Left renal cortex interstitium (tissue), 4 donors: ENCODE measurements at places on chromosomes 4 and X. TPM values are rescaled to one million over a fixed set of nuclear protein-coding genes. Genes with fewer than 3 reads are reported as not detected.

- DNase-seq: no peak
These were observed 738.3 kb downstream of the STPG2 start for GRCh38 chr4:97404876-97405523.

GRCh38 chr4:3530663-3531254 lies 1.5 kb downstream of the LRPAP1 start:
- no peak for DNase-seq

DNA sequence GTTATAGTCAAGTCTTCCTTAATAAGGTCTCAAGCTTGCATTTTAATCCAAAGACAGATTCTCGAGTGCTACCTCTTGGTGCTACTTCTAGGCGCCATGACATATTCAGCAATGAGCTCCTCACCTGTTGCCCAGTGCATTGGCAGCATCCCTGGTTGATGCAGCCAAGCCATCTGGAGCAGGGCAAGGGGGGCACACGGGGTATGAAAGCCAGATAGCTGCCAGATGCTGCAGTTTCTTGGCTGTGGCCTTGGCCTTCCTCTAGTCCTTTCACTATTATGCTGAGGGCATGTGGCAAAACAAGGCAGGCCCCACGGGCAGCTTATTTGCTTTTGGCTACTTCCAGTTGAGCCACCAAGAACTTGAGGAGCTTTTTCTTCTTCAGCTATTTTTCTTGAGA lies 168.6 kb upstream of the PGRMC2 start:
- DNase-seq: no peak

The RAB33B gene
- polyA plus RNA-seq: 10.1 TPM

DNA sequence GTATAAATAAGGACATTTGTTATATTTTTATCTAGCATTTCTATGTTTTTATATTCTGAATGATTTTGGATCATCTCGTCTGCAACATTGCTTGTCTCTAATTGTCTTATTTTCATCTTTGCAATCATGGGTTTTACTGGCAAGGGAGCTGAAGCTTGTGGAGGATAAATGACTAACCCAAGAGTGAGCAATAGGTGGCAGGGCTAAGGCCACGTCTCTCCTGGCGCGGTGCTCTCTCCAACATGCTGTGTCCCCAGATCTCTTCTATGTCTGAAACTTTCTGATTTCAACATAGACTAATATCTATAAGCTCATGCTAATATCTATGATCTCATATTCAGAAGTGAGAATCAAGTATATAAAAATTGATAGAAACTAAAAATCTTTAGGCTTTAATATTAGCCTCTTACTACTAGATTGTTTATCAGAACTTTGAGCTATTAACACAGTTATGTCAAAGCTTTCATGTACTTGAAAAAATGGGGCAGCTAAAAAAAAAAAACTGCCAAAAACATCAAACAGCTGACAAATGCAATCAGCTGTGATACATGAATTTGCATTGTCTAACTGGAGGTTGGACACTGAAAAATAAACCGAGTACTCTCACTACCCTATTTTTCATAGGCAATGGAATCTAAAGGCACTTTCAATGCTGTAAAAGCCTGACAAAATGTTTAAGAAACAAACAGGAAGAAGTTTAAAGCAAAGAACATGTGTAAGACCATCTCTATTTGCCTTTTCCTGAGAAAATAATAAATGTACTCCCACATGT lies 169.2 kb downstream of the TMA16 start:
- no peak for DNase-seq

The XAGE1A gene
- polyA plus RNA-seq: not detected

- no peak for DNase-seq
These were observed 102.6 kb downstream of the HS6ST2 start for GRCh38 chrX:132855780-132856341.

DNA sequence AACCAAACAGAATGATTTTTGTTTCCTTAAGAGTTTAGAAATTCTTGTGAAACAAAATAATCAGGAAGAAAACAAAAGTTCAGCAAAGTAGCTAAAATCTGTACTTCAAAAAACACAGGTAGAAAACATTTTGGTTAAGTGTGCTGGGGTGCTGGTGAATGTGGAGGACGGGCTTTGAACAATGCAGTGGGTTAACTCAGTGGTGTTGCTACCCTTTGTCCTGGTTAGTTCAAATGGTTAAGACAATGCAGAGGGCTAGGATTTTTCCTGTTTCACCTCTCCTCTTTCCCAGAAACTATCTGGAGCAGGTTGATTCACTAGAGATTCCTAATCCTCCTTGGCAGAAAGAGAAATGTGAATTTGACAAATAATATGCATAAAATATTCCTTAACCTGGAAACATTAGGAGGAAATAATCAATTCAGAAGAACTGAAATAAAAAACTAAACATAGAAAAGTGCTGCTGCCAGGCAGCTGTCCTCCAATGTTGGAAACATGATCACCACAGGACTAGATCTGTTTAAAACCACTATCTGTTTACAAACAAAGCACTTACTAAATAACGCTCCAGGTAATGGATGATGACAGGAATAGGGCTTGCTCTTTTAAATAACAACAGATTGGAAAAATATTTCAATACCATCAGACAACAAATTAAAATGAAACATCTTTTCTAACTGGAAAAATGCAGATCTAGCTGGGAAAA lies 148.9 kb downstream of the MAML3 start:
- no peak for DNase-seq

DNA sequence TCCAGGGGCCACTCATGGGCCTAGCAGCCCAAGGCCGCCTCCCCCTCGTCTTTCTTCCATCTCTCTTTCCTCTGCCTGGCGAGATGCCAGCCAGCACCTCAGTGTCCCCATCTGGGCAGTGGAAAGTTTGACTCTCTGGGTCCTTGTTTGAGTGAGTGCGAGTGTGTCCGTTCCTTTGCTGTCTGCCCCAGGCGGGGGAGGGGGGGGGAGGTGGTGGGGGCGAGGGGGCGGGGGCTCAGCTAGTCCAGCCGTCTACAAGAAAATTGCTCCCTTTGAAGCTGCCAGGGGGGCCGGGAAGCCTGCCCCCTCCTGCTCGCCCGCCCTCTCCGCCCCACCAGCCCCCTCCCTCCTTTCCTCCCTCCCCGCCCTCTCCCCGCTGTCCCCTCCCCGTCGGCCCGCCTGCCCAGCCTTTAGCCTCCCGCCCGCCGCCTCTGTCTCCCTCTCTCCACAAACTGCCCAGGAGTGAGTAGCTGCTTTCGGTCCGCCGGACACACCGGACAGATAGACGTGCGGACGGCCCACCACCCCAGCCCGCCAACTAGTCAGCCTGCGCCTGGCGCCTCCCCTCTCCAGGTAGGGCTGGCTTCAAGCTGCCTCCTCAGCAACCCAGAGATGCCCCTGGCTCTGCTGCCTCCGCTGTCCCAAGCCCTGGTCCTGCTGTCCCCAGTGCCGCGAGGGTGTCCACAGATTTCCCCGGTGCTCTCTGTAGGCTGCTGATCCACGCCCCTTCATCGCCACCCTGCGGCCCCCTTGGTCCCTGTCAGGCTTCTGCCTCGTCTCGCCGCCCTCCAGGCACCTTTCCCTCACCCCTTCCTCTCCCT lies at the start of gene BGN:
Gene BGN (plus strand): TSS at position 440 of the 821 bp plus-strand sequence. CDS start 9,652 bp downstream, outside the sequence.
- DNase-seq: no peak

GRCh38 chr4:185837415-185838103 lies 25.6 kb upstream of the SORBS2 start:
- DNase-seq: no peak

The TMPRSS11F gene
- polyA plus RNA-seq: not detected

- no peak for DNase-seq
These were observed 9.2 kb upstream of the BMP3 start for GRCh38 chr4:81021142-81021944.

DNA sequence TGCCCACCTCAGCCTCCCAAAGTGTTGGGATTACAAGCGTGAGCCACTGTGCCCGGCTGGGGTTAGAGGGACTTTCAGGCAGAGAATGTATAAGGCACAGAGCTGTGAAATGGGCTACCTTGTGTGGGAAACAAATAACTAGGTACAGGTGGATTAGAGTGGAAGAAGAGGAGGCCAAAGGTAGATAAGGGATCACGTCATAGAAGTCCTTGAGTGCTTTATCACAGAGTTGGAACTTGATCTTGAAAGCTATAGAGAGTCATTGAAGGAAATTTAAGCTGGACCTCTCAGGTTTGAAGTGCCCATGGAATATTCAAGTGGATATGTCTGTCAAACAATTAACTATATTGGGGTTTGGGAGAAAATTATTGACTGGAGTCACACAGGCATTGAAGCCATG lies 8.4 kb downstream of the N4BP2 start:
- DNase-seq: no peak

The MAGEC3 gene
- polyA plus RNA-seq: 0.16 TPM

DNA sequence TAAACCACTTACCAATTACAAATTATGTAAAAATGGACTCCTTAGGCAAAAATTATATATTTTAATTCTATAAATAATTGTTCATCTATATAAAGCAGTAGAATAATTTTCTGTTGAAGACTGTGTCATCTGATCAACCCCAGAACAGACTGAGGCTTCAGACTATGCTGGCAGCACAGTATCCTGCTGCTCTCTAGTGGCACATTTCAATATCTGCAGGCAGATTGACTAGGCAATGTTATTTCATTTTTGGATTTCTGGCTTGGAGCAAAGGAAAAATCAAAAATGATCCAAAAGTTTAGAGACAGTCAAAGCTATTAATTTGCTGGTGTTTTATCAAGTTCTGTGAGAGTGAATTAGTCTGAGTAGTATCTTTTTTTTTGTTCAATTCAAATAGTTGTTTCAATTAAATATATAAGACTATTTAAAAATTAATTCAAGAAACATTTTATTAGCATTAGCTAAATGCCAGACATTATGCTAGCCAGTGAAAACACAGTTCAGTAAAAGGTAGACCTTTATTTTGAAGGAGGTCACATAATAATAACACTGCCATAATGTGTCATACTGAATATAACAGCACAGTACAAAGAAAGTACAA lies 21.3 kb upstream of the SULT1E1 start:
- DNase-seq: no peak

The NAA11 gene
- not detected for polyA plus RNA-seq

The MAP3K15 gene
- polyA plus RNA-seq: 4.4 TPM

DNA sequence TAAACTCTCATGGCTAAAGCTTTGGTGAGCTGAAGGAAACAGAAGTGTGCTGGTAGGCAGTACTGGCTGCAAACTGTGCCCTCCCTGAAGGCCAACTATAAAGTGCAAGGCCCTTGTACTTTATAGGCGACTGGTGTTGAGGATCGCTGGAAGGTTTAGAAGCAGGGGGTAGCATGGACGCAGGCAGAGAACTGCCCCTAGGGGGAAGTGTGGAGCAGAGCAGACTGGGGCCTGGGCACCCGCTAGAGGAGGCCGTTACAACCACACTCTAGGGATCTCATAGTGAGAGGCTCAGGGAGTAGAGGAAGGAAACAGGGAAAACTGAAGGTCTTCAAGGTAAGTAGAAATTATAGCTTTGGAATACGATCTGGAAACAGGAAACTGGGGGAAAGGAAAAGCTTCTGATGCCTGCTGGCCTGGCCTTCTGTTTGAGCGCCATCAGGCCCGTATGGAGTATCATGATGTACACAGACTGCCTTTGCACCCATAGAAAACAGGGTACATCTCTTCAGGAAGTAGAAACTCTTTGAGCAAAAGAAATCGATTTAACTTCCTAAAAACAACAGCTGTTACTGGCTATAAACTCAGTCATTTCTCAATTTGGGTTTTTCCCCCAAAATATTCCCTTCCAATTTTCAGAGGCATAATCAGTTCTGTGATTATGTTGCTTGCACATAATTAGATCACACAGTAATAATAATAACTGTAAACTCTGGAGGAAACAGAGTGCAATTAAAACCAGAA lies 23.9 kb upstream of the TMSB4X start:
- no peak for DNase-seq

The TRPC5OS gene
- 0.17 TPM for polyA plus RNA-seq

The F8A3 gene
- 13.0 TPM for polyA plus RNA-seq

DNA sequence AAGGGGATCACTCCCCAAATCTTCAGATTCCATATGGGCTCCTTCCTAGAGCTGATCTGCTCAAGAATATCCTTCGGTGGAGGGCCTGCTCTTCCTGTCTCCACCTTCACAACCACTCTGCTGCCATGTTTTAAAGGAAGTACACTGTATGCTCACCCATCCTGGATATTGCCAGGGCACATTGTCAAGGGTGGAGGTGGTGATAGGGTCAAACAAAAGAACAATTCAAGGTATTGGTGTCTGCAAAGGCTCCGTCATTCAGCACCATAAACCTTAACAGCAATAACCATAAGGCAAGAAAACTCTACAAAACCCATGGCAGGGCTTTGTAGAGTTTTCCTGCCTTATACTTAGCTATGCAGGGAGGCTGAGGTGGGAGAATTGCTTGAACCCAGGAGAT lies 18.9 kb downstream of the NAAA start:
- no peak for DNase-seq

- no peak for DNase-seq
These were observed 54.9 kb downstream of the DCTD start for GRCh38 chr4:182862141-182862875.

The ARR3 gene
- polyA plus RNA-seq: 0.31 TPM

DNA sequence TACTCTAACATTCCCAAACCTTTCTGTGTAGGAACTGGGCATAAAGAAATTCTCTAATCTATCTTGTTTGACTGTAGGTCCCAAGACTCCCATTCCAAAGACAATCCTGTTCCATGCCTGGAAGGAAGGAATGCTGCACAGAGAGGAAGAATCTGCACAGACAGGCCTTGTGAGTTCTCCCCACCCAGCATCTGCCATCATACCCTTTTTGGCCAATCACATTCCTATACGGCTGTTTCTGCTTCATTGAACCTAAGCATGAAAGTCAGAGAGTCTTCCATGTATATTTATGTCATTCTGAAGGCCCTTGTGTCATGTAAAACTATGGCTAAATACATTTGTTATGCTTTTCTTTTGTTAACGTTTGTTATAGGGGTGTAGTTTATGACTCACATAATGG lies 667.7 kb upstream of the IGFBP7 start:
- DNase-seq: no peak

The PLP2 gene
- 32.7 TPM for polyA plus RNA-seq

DNA sequence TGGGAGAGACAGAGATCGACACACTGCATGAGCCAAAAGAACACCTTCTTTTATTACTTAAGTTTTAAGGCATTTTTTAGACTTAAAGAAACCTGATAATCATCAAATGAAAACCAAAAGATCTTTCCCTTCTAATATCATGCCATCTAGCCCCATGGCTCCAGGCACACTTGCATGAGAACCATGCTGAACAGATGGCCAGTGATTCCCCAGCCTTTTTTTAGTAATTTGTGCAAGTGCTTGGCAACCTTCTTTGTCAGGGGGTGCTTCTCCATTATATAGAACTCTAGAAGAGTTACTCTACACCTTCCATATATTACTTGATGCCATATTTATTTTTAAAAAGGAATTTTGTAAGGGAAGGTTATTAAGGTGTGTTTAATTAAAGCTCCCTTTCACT lies 182.2 kb upstream of the TEX13C start:
- DNase-seq: no peak

The FAAH2 gene
- 11.7 TPM for polyA plus RNA-seq

DNA sequence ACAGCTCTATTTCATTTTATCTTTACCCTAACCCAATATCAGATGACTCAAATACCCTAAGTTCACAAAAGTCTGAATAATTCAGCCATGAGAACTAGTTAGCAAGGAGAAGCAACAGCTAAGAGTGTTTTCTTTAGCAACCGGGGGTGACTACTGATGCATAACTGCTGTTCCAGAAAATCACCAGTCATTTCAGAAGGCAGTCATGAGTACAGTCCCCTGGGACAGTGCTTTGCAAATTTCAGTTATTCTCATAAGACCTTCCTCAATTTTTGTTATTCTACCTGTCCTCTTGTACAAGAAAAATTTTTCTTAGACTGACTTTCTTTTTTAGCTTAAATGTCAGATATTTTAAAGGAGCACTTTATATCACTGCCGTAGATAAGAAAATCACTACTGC lies 16.4 kb downstream of the BANK1 start:
- DNase-seq: no peak

GRCh38 chrX:154325541-154325940 lies 29.9 kb downstream of the TKTL1 start:
- no peak for DNase-seq

The PDZD4 gene
- 7.7 TPM for polyA plus RNA-seq

GRCh38 chr4:168859888-168860694 lies 150.0 kb downstream of the CBR4 start:
- no peak for DNase-seq
